Stimulated activated naive CD8-positive, alpha-beta T cell treated with anti-CD3 and anti-CD28 coated beads, Interleukin-15, Interleukin-2, amounts not matched to agents 100 U/mL and 50 U/mL, for 24 hours (primary cell): ENCODE measurements at places on chromosomes 12 and 14.

DNA sequence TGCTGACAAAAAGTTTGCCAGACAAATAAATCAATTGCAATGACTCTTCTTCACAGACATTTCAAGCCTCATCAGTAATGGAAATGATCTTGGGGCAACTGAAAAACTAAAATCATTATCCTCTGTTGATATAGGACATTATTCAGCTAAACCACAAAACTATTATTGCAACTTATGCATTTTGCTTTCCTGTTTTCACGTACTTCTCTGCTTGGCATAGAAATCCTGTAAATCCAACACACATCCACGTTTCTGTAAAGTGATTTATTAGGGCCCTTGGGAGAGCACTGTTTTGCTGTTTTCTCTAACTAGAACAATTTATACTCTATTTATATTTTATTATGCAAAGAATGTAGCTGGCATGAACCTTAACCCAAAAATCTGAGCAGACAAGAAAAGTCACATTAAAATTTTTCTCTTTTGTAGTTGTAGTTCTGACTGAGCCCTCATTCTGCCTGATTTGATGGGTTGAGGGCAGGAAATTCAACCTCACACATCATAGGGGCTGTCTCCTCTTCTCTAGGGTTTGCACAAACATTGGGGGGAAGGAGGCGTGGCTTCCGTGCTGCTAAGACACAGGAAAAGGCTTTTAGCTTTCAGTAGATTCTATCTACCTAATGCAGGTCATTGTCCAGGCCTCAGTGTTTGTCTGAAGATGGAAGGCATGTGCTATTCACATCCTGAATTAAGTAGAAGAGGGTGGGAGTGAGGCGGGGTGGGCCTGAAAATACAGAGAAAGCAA lies 11.5 kb upstream of the NUP107 start:
- DNase-seq = peak; percentile 71

DNA sequence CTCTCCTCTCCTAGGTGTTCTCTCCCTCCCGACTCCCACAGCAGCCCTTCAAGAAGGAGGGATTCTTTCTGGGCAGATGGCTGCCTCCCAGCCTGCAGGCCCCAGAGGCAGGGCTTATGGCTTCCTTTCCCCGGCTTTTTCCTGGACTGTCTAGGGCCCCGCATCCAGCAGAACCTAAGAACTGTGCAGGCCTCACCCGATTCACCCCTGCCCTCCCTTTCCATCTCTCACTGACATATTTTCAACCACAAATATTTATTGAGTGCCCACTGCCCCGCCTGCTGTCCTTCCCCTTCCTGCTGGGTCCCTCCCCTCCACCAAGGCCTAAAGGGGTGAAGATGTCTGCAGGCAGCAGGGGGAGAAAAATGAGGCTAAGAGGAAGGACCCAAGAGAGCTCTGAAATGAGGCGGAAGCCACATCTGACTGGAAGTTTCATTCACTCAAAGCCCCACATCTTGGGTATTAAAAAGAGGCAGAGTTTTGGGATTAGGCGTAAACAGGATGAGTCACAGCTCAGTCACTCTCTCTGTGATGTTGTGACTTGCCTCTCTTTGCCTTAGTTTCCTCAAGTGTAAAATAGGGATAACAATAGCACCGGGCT lies 2.9 kb downstream of the SCNN1A start:
- no peak for DNase-seq

- DNase-seq = no peak
These were observed 363.4 kb downstream of the CACNA1C start for GRCh38 chr12:2416158-2416557.

GRCh38 chr12:131603106-131603938 lies 107.6 kb upstream of the SFSWAP start:
- DNase-seq = no peak

GRCh38 chr14:71231521-71232393 lies 324.5 kb downstream of the PCNX1 start:
- no peak for DNase-seq

GRCh38 chr12:52119398-52120254 lies 40.1 kb downstream of the SMIM41 start:
- DNase-seq = peak; percentile 61

DNA sequence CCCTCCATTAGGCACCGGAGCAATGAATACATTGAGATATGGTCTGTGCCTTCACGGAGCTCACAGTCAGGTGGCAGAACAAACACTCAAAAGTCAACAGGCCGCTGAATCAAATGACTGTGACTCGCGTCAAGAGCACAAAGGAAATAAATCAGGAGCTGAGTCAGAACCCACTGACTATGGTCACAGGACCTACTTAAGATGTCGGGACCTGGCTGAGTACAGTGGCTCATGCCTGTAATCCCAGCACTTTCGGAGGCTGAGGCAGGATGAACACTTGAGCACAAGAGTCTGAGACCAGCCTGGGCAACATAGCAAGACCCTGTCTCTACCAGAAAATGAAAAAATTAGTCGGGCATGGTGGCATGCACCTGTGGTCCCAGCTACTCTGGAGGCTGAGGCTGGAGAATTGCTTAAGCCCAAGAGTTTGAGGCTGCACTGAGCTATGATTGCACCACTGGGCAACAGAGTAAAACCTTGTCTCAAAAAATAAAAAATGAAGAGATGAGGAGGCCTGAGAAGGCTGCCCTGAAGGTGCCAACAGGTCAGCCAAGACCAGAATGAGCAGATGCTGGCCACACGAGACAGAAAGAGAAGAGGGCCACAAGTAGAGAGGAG lies 19.9 kb downstream of the TMEM233 start:
- no peak for DNase-seq

DNA sequence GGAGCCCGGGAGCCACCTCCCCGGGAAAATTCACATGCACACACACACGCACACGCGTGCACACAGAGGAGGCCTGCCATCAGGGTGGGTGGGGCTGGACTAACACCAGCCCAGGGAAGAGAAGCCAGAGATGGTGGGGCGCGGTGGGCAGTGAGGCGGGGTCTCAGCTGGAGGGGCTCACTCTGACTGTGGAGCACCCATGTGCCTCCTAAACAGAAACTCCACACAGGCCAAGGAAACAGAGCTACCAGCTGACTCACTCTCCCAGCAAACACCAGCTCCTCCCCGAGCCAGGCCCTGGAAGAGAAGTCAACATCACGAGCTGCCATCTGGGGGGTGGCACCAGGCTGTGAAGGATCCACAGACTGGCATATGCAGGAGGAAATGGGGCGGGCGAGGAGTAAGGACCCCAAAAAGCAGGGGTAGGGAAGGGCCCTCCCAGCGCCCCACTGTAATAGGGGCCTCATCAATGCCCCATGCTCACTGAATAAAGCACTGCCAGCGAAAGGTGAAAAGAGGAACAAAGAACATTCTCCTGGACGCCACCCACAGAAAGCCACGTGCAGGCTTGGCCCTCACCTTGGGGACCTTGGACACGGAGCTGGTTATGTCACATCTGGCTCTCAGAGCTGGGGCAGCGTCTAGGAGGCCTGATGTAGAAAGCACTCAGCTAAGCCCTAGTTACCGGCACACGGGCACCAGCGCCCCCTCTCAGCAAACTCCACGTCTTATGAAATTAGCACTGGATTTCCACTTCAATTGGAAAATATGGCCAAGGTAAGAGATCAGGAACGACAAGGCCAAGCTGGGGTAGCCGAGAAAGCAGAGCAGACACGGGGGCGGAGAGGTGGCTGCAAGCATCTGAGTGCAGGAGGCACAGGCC lies 8.4 kb upstream of the INF2 start:
- DNase-seq = no peak
